ENCODE measurements at places on chromosomes 5 and 9.

GRCh38 chr5:150246835-150247234 is 42.7 kb downstream of the CAMK2A start:
- no peak for DNase-seq

DNA sequence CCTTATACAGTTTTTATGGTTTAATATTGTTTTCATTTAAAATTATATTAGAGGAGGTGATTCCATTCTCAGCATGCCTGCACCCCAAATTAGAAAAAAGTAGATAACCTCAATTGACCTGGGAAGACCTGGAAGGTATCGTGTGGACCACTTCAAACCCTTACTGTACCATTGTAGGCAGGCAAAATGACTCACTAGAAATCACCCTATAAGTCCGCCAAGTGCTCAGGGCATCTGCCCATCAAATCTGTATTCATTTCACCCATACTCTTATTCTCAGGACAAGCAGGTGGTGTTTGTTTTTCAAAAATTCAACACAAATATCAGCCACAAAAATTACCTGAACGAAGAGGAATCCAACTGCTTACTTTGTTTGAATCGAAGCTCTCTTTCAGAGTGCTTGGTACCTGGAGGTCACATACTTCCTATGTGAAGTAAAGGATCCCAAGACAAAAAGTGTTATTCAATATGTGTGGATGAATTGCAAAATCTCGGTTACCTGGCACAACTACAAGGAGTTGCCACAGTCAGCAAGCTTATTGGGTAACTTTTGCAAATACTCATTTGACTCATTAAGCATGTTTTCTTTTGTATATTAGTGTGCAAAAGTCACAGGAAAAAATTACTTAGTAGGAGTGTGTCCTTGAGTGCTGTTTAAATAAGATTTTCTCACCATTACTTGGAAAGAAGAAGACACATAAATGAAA is 216.2 kb downstream of the ENC1 start:
- no peak for DNase-seq

GRCh38 chr5:151038801-151039238 is 18.4 kb downstream of the GPX3 start:
- no peak for DNase-seq

- no peak for DNase-seq
Observed at GRCh38 chr5:125450771-125451170, 704.3 kb upstream of the ZNF608 start.

GRCh38 chr9:3848445-3849114 is 322.8 kb upstream of the RFX3 start:
- DNase-seq: no peak

DNA sequence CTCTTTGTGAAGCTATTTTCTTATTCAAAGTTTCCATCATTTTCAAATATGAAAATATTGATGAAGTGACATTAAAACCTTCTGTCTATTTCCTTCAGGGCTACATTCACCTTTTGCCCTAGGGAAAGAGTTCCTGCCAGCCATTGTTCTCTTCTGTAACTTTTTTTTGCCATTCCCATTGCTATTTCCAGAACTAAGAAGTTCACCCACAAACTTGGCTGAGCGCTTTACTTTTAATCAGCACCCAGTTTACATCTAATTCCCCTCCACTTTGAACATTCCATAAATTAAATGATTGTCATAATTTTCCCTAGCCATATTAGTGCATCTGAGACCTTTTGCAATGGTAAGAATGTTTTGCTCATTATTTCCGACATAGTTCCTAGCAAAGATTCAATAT is 4.4 kb downstream of the IL33 start:
- DNase-seq: no peak

- no peak for DNase-seq
Observed at GRCh38 chr9:110152704-110153374, 55.1 kb downstream of the C9orf152 start.

GRCh38 chr9:89243296-89244061 is 64.9 kb upstream of the SHC3 start:
- no peak for DNase-seq

DNA sequence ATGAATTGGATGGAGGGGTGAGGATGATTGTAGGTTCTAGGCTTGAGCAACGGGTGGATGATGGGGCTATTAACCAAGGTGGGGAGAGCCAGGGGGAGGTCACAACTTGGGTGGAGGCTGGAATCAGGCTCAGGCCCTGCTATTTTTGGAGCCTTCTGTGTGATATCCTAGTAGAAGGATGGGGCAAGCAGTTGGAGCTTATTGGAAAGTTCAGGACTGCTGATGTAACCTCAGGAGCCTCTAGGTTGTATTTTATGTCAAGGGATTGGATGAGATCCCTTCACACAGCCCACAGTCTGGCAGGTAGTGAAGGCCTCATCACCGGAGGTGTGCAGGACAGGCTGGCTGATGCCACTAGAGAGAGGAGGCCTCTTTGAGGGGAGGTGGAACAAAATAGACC is 11.2 kb upstream of the RPS14 start:
- no peak for DNase-seq

GRCh38 chr9:13446286-13446937 is 166.9 kb upstream of the MPDZ start:
- DNase-seq: no peak

- DNase-seq: no peak
Observed at GRCh38 chr5:151781201-151781600, 9.4 kb downstream of the G3BP1 start.

GRCh38 chr5:56538580-56538979 is 276.8 kb upstream of the MAP3K1 start:
- DNase-seq: no peak

DNA sequence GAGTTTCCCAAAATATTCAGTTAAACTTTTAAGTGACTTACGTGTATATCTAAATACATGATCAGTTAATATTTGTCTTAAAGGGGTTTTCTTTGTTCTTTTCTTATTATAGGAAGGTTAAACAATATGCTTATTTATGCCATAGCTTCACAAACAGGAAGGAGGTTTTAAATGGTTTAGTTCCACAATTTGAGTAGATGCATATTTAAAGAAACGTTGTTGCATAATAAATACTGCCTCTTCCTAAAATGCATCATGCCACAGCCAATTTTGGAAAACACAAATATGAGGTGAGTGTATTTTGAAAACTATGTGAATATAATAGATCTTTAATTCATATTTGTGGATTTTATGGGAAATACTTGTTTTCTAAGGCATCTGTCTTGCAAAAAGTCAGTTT is 2.5 kb upstream of the ADRB2 start:
- no peak for DNase-seq

DNA sequence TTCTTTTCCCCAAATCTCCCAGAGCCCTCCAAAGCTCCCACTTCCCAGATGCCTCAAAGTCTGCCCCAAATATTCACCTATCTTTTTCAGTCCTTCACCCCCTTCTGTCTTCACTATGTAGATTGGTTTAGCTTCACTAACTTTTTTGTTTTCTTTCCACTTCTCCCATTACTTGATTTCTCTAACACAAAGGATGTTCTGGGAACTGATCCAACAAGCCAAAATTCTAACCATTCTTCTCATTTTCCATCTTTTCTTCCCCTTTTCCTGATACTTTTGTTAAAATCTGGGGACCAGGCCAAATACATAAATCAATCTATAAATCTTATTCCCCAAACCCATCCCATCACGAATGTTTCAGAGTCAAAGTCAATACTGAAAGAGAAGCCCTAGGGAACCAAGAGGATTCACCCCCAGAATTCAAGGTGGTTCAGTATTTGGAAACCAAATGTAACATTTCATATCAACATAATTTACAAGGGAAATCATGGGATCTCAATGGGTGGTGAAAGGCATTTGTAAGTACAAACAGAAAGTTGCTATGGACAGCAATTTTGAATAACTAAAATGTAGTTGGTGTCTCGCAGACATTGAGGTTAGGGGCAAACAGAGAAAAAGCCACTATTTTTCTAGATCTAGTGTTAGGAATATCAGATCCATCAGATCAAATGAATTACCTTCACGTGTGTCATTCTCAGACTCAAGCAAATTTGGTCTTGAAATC is 35.3 kb downstream of the APTX start:
- no peak for DNase-seq

DNA sequence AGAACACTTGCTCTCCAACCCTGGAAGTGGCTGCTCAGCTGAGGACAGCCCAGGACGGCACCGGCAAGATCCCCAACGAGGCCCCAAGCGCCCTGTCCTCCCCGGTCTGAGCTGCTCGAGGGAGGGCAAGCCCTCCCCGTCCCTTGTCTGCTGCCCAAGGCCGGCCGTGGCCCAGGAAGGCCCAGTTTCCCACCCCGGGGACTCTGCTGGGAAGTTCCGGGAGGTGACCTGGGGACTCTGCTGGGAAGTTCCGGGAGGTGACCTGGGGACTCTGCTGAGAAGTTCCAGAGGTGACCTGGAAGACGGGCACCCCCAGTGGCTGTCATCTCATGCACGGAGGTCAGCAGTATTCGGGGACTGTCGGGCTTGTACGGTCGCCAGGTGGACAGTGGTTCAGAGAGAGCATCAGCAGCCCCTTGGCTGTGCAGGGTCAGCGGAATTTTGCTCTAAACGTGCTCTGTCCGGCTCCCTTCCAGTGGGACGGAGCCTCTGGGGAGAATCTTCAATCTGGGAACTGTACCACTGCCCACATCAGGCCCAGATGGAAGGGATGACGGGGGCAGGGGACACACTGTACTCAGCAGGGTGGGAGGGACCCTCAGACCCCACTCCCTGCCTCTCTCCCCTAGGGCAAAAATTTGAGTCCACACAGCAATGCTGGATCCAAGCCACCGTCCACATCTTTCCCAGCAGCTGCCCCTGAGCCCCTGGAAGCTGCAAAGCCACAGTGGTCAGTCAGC is 7.2 kb downstream of the NACC2 start:
- no peak for DNase-seq

GRCh38 chr9:81871695-81872094 is 56.5 kb upstream of the SPATA31D4 start:
- no peak for DNase-seq

- no peak for DNase-seq
Observed at GRCh38 chr5:170986598-170986997, 124.8 kb downstream of the RANBP17 start.

- DNase-seq: no peak
Observed at GRCh38 chr9:135814421-135815095, 92.8 kb downstream of the CAMSAP1 start.

GRCh38 chr5:150144246-150144801 is 11.3 kb downstream of the PDGFRB start:
- DNase-seq: no peak

DNA sequence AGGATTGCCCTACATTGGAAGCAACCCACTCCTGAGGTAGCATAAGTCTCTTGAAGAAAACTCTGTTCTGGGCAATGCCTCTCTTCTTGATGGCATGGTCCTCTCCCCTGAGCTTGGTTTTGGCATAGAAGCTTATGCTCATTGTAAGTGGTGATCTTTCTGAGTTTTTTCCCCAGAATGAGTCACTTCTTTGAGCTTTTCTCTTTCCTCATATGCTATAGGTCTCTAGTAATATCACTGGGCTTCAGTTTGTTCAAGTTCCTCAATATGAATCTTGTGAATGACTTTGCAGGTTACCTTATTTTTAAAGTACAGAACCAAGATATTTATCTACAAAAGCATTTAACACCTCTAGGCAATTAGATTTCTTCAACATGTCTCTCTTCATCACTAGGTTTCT is 76.5 kb upstream of the ATG10 start:
- DNase-seq: no peak

GRCh38 chr9:72210522-72210921 is 61.3 kb downstream of the GDA start:
- DNase-seq: no peak

DNA sequence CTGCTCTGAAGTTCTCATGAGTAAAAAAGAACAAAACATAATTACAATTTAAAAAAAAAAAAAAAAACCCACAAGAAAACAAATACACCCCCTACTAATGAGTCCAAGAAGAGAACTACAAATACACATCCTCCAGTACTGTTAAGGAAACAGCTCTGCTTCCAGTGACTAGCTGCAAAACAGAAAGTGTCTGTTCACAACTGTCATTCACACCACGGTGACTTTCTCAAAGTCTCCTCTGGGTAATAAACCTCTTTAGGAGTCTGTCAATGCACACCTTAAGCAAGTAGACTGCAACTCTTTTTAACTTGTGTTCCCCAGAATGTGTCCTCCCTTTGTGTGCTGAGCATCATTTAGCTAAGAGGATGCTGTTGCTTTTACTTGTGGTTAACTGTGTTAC is 6.2 kb downstream of the REEP5 start:
- DNase-seq: no peak
